Amniotic stem cell (primary cell): ENCODE measurements at places on chromosomes 1 and 21.

DNA sequence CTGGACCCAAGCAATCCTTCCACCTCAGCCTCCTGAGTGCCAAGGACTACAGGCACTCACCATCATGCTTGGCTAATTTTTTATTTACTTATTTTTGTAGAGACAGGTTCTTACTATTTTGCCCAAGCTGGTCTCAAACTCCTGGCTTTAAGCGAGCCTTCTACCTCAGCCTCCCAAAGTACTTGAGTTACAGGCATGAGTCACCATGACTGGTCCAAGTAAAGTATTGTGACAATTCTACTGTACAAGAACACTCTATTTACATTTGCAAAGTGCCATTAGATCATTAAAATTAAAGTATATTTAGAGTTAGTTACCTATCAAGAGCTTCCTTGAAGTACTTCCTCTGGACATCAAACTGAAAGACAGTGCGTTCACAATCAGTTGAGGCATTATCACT is 44.8 kb downstream of the NRDC start:
- DNase-seq, result no peak

DNA sequence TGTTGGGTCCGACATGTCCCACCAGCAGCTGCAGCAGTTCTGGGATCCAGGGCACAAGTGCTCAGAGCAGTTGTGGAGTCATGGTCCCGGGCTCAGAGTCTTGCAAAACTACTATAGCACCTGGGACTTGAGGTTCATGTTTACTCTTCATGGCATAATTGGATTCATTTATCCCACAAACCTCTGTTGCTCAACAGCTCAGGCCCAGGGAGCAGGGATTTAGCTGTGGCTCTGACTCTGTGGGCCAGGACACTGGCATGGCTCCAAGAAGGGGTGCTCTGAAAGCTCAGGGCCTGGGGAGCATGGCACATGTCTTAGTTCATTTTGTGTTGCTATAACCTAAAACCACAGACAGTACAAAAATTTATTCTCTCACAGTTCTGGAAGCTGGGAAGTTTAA is 626.7 kb upstream of the ADGRL2 start:
- DNase-seq, result no peak

DNA sequence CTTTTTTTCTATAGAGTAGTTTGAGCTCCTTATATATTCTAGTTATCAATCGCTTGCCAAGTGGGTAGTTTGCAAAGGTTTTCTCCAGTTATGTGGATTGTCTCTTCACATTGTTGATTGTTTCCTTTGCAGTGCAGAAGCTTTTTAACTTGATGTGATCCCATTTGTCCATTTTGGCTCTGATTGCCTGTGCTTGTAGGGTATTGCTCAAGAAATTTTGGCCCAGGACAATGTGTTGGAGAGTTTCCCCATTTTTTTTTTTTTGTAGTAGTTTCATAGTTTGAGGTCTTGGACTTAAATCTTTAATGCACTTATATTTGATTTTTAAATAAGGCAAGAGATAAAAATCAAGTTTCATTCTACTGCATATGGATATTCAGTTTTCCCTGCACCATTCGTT is 774.8 kb upstream of the ADAMTS5 start:
- DNase-seq, result no peak

DNA sequence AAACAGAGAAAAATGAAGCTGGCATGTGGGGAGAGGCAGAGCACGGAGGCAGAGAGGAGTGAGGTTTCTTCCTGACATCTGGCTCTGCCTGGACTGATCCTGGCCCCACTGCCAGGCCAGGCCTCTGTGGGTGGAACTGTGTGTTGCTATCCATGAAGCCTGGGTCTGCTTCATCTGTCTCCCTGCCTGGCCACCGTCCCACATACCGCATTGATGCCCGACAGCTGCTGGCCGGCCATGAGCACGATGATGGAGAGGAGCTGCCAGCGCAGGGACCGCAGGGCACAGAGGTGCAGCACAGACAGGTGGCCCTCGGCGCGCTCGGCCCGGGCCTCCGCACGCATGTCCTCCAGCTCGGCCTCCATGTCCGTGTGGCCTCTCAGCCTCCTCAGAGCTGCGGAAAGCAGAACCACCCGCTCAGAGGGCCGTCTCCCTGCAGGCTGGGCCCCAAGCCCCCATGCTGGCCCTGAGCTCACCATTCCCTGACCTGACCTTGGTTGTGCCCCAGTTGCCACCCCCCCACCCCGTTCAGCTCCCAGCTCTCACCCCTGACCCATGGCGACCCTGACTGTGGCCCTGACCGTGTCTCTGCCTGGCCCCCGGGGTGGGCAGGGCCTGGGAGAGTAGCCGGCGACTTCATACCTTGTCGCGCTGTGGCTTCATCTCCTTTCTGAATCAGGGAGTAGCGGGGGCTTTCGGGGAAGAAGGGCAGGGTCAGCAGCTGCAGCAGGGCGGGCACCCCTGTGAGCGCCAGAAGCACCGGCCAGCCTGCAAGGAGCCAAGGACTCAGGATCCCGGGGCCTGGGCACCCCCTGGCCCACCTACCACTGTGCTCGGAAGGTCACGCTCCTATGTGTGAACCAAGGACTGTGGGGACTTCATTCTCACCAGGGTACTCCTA is 11.5 kb downstream of the SLC2A7 start:
- no peak for DNase-seq

- no peak for DNase-seq
These were observed 321.0 kb downstream of the RPS6KC1 start for GRCh38 chr1:213371847-213372619.

GRCh38 chr1:224373008-224373590 is 16.4 kb downstream of the CNIH4 start:
- no peak for DNase-seq

- DNase-seq, result peak; percentile 21
These were observed 259.6 kb upstream of the RRP15 start for GRCh38 chr1:218025454-218025853.

DNA sequence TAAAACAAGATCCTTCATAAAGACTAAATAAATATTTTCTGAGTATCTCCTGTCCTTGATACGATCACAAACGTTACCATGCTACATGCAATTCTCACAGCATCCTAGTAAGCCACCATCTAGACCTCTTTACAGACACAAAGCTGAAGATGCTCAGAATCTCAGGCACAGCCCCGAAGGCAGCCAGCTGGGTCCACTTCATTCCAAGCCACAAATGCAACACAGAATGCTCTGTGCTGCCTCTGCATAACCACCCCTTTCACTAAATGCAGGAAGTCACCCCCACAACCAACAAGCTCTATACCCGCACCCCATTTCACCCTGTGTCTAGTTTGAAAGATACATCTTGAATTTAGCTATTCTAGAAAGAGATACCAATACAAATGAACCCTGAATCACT is 12.9 kb downstream of the RCAN1 start:
- no peak for DNase-seq

DNA sequence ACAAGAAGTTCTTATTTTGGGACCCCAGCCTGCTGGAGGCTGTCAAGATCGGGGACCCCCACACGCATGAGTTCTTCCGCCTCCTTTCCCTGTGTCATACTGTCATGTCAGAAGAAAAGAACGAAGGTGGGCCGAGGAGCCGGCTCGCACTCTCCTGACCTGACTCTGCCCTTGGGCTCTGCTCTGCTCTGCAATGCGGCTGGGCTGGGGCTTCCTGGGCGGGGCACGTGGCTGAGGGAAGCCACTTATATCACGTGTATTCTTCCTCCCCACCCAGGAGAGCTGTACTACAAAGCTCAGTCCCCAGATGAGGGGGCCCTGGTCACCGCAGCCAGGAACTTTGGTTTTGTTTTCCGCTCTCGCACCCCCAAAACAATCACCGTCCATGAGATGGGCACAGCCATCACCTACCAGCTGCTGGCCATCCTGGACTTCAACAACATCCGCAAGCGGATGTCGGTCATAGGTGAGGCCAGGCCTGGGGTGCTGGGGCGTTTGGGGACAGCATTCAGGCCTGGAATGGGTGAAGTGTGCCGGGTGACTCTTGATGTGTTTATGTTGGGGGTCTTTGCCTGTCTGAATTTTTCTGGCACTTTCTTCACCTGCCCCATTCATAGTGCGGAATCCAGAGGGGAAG is 17.6 kb downstream of the ATP8B2 start:
- DNase-seq, result no peak

- peak; percentile 54 for DNase-seq
These were observed 105.4 kb downstream of the PTPN14 start for GRCh38 chr1:214445831-214446614.

DNA sequence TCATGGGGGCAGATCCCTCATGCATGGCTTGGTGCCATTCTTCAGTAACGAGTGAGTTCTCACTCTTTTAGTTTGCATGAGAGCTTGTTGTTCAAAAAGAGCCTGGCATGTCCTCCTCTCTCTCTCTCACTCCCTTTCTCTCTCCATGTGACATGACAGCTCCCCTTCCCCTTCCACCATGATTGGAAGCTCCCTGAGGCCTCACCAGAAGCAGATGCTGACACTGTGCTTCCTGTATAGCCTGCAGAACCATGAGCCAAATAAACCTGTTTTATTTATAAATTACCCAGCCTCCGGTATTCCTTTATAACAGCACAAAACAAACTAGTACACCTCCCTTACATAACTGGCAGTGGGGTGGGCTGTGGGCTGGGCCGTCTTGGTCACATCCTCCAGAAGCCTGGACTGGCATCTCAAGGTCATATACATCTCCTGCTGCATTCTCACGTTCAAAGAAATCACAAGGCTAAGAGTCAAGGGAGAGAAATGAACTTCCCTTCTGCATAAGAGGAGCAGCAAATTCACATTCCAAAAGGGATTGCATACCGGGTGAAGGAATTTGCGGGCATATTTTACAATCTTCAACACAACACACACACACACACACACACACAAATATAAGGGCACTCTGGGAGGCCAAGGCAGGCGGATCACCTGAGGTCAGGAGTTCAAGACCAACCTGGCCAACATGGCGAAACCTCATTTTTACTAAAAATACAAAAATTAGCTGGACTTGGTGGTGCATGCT is 2.3 kb upstream of the CCSAP start:
- no peak for DNase-seq

GRCh38 chr1:207006914-207007313 is 25.6 kb downstream of the C1orf116 start:
- DNase-seq, result no peak

DNA sequence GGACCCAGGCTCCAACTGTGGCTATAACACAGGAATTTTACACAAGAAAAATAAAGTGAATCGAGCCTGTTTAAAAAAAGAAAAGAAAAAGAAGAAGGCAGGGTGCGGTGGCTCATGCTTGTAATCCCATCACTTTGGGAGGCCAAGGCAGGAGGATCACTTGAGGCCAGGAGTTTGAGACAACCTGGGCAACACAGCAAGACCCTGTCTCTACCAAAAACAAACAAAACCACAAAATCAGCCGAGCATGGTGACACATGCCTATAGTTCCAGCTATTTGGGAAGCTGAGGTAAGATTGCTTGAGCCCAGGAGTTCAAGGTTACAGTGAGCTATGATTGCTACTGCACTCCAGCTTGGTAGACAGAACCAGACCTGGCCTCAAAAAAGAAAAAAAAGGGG is 17.7 kb downstream of the MTF1 start:
- DNase-seq, result no peak

GRCh38 chr1:91900562-91900961 is 14.6 kb upstream of the TGFBR3 start:
- no peak for DNase-seq

DNA sequence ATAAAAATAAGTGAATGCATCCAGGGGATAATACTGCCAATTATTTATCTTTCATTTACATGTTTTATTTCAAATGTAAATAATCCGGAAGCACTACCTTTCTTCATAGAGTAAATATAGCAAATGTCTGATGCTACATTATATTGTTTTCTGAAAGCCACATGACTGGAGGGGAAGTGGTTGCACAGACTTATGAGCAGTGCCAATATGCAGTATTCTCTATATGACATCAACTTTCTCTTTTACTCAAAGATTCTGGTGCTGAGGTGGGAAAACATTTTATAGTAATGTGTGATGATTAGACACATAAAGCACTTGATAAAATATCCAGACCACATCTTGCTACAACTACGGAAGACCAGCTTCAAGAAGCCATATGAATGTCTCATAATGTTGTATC is 314.7 kb downstream of the NEGR1 start:
- DNase-seq, result no peak

DNA sequence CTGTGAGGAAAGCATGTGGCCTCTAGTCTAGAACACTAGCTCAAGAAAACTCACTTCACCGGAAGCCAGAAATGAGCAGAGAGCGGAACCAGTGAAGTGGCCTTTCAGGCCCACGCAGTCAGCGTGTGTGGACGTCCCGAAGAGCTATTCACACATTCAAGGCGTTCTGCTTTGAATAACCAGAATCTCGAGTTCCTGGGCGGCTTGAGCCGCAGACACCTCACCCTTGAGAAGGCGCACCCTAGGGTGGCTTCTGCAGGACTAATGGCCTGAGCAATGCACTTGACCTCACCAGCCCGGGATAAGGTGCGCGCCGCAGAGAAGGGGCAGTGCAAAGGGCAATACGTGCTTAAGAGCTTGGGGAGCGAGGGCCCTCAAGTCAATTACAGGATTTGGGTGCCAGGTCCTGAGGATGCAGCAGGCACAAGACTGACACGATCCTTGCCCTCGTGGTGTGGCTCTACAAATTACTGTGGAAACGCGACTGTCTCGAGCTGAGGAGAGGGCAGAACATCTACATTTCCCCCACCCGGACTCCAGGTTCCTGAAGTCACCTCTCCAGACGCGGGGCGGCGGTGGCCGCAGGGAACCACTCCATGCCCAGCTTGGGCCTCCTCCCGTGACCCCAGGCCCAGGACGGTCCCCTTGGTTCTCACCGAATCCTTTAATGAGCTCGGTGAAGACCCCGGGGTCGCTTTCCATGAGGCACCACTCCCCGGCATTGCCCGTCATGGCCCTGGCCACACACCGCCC is 455 bp downstream of the UCHL5 start:
- DNase-seq, result no peak

DNA sequence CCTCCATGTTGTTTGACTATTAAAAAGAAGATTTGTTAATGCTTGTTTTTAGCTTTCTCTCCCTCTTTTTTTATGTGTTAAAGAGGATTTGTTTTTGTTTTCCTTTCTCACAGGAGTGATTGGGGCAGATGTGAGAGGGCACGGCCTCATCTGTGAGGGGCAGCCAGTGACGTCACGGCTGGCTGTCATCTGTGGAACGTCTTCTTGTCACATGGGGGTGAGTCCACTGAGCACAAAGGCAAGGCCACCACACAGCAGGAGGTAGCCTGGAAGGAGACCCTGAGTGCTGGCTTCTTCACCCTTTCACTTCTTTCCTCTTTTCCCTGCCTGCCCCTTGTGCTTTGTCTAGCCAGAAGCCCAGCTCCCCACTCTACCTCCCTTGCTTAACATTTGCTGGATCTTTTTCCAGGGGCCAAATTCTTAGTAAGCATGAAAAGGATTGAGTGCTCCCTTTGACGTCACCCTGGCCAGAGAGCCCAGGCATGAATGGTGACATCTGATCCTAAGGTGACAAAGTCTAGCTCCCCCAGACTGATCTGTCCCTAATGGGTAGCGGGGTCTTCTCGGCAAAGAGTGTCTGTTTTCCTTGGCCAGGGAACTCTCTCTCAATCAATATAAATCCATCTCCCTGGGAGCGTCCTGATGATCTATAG is 257.2 kb downstream of the FGGY start:
- DNase-seq, result no peak

- DNase-seq, result no peak
These were observed 8.1 kb upstream of the PRDM16 start for GRCh38 chr1:3060601-3061551.

GRCh38 chr21:26943921-26944320 is 23.0 kb downstream of the ADAMTS5 start:
- no peak for DNase-seq
